ENCODE measurements at places on chromosomes 7 and 10. TPM values are rescaled to one million over a fixed set of nuclear protein-coding genes. Genes with fewer than 3 reads are reported as not detected.

Gene UBE2D4
- polyA plus RNA-seq = 9.3 TPM

Gene STEAP1
- polyA plus RNA-seq = 0.28 TPM

Gene AKR1C4
- polyA plus RNA-seq = not detected

Gene MMP21
- polyA plus RNA-seq = not detected

Gene OR2A1
- 0.55 TPM for polyA plus RNA-seq

Gene IFIT1
- 2.9 TPM for polyA plus RNA-seq

Gene CYP3A5
- 0.20 TPM for polyA plus RNA-seq

Gene FAM131B
- 1.1 TPM for polyA plus RNA-seq

Gene PAPOLB
- not detected for polyA plus RNA-seq

Gene DEPP1
- not detected for polyA plus RNA-seq

Gene PAX4
- polyA plus RNA-seq = not detected

Gene STEAP2
- not detected for polyA plus RNA-seq

Gene R3HCC1L
- 14.2 TPM for polyA plus RNA-seq

Gene ACTR3C
- polyA plus RNA-seq = 4.6 TPM

Gene SEC24C
- polyA plus RNA-seq = 25.9 TPM

Gene ABCB4
- polyA plus RNA-seq = 1.1 TPM

Gene VGF
- polyA plus RNA-seq = not detected

Gene POLD2
- polyA plus RNA-seq = 89.4 TPM

Gene CLDN4
- polyA plus RNA-seq = not detected

Gene FAM24B
- 7.9 TPM for polyA plus RNA-seq

Gene WNT8B
- polyA plus RNA-seq = 0.14 TPM

Gene UNC5B
- not detected for polyA plus RNA-seq

Gene RBP3
- not detected for polyA plus RNA-seq

Gene SLC26A5
- polyA plus RNA-seq = not detected

Gene SPDYE5
- not detected for polyA plus RNA-seq

Gene ZNF487
- 5.1 TPM for polyA plus RNA-seq

Gene FBXL13
- 1.3 TPM for polyA plus RNA-seq

Gene ZNF365
- 0.07 TPM for polyA plus RNA-seq

Gene ACTL6B
- not detected for polyA plus RNA-seq

Gene LRRC17
- not detected for polyA plus RNA-seq

Gene SSC4D
- 0.62 TPM for polyA plus RNA-seq

Gene WDFY4
- 0.04 TPM for polyA plus RNA-seq

Gene GFRA1
- not detected for polyA plus RNA-seq

Gene ZNF467
- 2.4 TPM for polyA plus RNA-seq

Gene EFCAB10
- not detected for polyA plus RNA-seq

Gene LLCFC1
- not detected for polyA plus RNA-seq

Gene CPA5
- polyA plus RNA-seq = 56.8 TPM

Gene TUBB8
- not detected for polyA plus RNA-seq

Gene SPRN
- 0.39 TPM for polyA plus RNA-seq
